ENCODE measurements at places on chromosomes 3 and 15.

- no peak for DNase-seq
These were observed 57.7 kb downstream of the CNTN4 start for GRCh38 chr3:2156244-2156847.

DNA sequence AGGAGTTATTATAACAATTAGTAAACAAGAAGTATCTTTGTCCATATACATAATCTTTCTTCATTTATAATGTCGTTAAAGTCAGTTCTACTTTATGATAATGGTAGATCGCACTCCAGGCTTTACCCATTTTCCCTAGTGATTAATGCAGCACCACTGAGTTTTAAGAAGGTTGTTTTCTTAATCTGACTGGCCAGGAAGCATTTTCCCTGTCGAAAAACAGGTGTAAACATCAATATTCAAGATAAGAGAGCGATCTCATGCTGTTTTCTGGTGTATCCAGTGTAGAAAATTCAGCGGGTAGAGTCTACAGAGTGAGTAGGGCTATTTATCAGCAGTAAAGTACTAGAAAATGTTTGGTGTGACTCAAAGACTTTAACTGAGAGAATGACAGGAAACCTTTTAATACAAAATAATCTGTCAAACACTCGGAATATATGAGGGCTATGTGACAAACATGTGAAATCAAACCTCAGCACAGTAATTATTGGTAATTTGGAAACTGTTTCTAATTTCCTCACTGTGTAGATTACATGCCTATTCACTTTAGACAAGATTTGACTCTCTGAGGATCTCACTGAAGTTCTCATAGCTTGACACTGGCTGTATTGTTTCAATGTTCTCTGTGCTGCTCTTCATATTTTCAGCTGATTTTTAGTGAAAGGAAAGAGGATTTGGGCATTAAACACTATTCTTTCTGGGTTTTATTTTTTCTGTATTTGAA, 1013.2 kb downstream of the VGLL3 start:
- no peak for DNase-seq

DNA sequence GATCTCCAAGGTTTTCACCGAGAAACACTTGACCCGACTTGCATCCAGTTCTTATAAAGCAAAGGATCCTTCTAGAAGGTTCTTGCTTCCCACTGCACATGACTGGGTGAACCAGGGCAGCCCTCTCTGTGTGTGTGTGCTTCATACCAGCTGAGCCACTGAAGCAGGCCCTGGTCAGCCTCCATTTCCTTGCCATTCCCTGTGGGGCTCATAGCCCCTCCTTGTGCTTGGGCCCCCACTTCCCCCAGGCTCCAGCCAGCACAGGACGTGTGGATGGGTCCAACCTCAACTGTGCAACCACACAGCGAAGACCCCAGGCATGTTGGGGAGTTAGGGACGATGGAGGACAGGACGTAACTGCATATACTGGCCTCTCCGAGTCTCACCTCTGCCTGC, 15.5 kb downstream of the KLF15 start:
- no peak for DNase-seq

DNA sequence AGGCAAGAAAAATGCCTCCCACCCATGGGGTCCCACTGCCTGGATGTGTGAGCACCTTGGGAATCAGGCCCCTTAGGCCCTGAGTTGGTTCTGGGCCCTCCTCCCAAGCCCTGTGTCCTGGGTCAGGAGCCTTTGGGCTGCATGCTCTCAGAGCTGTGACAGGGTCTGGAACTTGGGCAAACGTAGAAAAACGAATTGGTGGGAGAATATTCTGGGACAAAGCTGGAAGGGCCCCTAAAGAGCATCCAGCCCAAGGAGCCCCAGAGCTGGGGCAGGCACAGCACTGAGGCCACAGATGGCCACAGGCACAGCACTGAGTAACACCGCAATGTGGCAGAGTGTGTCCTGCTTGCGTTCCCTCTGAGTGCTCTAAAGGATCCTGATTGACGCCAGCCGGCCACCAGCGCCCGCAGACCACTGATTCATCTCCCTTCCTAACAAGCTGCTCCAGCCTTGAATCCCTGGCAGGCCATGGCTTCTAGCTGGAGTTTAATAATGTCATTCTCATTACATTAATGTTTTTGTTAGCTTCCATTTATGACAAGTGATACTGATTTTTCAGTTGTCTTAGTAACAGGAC, 18.6 kb upstream of the SEC13 start:
- DNase-seq, result no peak

- no peak for DNase-seq
These were observed 1033.9 kb downstream of the FHIT start for GRCh38 chr3:60217156-60217911.

DNA sequence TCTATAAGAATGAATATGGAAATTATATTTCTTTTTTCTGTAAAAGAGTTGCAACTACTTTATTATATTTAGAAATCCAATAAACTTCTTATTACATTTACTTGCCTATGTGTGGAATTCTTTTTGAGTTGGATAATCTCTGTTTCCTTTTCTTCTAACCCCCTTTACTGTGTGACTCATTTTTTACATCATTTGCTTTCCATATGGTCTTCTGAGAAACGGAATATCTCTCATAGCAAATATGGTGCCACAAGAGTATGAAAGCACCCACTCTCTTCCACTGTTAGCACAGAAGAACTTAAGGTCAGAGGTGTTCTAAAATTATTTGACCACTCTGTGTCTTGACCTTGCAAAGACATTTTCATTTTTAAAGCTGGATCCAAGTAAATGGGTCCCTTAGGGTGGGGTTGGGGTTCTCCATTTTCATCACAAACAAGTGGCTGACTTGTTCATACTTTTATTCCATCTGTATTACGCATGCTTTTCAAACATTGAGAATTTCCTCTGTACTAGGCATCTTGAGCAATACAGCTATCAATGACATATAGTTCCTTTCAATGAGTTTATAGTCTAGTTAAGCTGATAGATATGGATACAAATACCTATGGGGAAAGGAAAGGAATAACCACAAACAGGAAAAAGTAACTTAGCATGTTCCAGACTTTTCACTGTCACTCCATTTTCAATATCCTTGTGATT, 281.1 kb upstream of the TPRG1 start:
- no peak for DNase-seq

DNA sequence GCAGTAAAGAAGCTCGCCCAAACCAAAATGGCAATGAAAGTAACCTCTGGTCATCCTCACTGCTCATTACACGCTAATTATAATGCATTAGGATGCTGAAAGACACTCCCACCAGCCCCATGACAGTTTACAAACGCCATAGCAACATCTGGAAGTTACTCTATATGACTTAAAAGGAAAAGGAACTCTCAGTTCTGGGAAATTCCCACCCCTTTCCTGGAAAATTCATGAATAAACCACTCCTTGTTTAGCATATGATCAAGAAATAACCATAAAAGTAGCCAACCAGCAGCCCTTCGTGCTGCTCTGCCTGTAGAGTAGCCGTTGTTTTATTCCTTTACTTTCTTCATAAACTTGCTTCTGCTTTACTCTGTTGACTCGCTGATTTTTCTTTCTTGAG, 164.6 kb downstream of the SMAD6 start:
- no peak for DNase-seq

- no peak for DNase-seq
These were observed 214.3 kb upstream of the LINGO1 start for GRCh38 chr15:77846986-77847385.

- no peak for DNase-seq
These were observed 236.2 kb upstream of the THBS1 start for GRCh38 chr15:39344662-39345141.

- no peak for DNase-seq
These were observed 28.1 kb downstream of the ABHD2 start for GRCh38 chr15:89116404-89116803.

DNA sequence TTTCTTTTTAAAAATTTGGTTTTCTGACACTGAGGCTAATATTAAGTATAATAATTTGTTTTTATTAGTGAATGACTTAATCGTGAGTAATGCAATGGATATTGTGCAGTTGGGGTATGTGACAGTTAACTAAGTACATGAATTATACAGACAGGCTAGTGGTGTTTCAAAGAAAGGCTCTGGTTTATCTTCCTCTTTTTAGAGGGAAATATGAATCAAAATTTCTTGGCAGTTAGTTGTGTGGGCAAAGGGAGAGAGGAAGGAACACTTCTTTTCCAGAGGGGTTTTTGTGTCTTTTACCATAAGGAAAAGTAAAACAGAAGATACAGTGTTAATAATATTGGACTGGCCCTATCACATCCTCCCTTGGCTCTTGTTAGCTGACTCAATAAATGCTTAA, 2.7 kb downstream of the ZNF654 start:
- DNase-seq, result no peak

DNA sequence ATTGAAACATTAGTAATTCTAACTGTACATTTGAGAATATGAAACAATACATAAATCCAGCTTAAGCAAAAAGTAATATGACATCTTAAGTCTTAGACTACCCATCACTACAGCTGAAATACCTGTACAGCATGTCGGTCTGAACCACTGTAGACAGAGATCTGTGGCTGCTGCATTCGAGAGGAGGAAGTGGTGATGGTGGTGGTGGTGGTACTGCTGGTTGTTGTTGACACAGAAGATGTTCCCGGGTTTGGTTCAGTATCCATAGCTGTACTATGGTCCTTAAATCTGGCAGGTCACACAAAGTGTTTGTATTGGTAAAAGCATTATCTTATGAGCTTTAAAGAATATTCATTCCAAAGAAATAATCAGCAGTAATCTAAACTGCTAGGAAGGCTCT, 2.9 kb downstream of the PHC3 start:
- no peak for DNase-seq

GRCh38 chr15:80876348-80876674, 97.1 kb downstream of the CEMIP start:
- no peak for DNase-seq

DNA sequence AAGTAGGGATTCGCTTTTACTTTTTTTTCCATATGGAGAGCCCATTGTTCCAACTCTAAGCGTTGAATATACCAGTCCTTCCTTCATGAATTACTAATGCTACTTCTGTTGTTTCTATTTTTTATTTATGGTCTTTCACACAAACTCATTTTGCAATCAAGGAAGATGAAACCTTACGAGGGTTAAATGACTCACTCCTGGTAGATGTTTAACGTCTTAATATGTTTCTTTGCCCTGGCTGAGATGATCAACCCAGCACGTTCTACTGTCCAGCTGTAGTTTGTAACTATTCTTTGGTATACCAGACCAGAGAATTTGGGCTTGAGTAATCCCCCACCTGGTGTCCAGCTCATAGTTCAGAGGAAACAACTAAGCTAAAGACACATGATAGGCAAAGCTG, 23.1 kb downstream of the CDCP1 start:
- DNase-seq, result no peak

DNA sequence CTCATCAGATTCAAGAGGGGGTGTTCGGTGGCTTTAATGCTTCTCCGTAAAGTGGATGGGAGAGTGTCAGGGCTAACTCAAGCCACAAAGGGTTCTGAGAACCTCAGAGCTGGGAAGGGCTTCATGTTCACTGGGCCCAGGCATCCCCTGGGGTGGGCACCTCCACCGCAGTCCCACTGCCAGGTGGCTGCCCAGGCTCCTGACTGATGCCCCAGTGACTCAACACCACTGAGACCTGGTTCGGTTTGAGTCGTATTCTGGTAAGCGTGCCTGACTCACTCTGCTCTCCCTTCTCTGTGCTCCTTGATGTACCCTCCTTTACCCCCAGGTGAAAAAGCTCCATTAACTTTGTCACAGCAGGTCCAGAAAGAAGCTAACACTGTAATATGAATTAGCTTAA, 304.6 kb downstream of the RPLP1 start:
- DNase-seq, result peak; percentile 78

DNA sequence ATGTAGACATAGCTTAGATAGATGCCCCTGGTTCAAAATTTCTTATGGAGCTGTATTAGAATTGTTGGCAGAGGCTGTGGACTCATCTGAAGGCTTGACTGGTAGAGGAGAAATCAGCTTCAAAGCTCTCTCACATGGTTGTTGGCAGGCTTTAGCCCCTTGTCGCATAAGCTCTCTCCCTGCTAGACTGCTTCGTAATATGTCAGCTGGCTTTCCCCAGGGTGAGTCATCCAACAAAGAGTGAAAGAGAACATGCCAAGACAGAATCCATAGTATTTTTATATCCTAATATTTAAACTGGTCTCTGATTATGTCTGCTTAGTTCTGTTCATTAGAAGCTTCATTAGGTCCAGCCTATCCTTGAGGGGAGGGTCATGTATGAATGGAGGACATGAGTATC, 427.4 kb upstream of the NAALADL2 start:
- DNase-seq, result no peak

DNA sequence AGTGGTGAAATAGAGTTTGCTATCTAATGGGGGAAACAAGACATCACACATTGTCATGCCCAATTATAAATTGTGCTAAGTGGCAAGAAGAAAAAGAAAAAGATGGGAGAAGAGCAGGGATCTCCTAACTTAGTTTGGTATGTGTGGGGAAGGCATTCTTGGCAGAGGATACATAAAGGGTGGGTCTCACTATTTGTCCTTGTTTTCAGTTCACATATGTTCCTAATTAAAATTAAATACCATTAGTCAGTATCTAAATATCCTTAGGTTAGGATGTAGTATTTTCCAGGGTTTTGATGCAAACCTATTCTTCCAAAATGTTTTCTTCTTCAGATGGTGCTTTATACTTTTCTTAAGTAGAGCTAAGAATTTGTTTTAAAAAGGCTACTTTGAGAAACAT, 173.7 kb downstream of the B3GALNT1 start:
- no peak for DNase-seq

DNA sequence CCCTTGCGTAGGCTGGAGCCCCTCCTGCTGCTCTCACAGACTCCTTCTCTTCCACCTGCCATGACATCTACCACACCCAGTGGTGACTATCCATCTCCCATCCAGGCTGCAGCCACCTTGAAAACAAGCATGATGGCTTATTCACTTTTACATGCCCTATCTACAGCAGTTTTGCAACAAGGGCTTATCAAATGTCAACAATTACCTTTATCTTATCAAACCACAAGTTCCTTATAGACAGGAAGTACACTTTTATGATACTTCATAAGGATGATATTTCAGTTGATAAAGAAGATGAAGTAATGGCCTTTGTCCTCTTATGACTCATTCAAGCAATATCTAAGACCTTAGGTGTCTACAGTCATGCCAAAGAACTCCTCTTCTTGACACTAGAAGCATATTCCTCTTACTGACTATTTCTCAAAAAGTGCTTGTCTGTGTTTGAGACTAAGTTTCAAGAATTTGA, 125.3 kb upstream of the SPRED1 start:
- no peak for DNase-seq

- no peak for DNase-seq
These were observed 167.8 kb downstream of the CHST2 start for GRCh38 chr3:143287403-143287802.

DNA sequence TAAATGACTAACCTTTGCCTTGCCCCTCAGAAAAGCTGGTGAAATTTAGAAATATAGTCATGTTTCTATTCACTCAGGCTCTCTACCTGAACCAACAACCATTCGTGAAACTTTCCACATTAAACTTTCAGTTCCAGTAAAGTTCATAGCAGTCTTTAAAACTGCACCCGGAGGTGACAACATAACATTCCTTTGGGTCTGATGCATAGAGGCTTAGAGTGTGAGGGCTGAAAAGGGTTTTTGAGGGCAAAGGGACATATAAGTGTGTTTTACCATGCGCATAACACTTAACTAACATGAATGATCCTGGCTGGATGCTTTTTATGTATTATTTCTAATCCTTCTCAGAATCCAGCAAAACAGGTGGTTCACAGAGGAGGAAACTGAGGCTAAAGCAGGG, 471.7 kb upstream of the MCTP2 start:
- no peak for DNase-seq

All from stimulated activated CD4-positive, alpha-beta T cell treated with anti-CD3 and anti-CD28 coated beads, Interleukin-4, amount 100 ng/mL, for 4 hours (primary cell).